ENCODE measurements at places on chromosomes 11 and 22. TPM values are rescaled to one million over a fixed set of nuclear protein-coding genes. Genes with fewer than 3 reads are reported as not detected.

DNA sequence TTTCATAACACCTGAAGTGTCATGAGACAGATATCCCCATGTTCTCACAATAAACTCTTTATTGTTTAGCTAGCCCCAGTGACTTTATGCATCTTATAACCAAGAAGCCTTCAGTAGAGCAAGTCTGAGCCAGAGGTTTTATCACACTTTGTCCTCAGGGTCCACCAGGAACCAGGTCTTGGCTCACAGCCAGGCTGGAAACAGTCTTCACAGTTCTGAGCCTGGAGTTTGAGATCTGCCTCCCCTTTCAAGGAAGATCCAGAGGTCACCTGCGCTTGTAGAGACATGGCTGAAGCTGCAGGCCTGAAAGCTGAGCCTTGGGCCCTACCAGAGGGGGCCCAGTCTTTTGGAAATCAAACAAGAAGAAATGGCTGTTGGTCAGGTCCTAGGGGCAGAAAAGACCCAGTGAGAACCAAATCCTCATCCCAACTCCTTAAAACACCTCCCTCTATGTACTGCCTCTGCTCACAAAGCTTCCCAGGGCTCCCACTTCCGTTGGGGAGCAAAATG lies 3.5 kb downstream of the RRP8 start:
- DNase-seq, result no peak

The MAJIN gene
- 0.97 TPM for total RNA-seq

- no peak for DNase-seq
These were observed 631.6 kb downstream of the BRD1 start for GRCh38 chr22:49196046-49196511.

The OR52A1 gene
- 8.2 TPM for total RNA-seq

The OR51B4 gene
- total RNA-seq, result not detected

- no peak for DNase-seq
These were observed 70.3 kb downstream of the MAML2 start for GRCh38 chr11:96272529-96273222.

The MSANTD2 gene
- 10.3 TPM for total RNA-seq

DNA sequence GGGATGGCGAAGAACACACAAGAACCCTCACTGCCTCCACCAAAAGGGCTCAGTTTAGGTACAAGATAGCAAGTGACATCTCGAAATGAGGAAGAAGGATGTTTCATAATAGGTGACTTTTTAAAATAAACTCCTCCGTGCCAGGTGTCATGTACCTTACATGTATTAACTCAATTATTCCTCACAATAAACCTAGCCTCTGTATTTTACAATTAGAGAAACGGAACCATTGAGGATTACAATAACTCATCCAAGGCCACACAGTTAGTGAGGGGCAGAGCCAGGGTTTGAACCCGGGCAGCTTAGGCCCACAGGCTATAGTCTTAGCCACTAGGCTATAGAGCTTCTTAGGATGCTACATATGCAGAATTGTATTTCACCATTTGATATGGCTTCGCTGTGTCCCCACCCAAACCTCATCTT lies 965 bp upstream of the PAMR1 start:
- DNase-seq, result peak; percentile 51

DNA sequence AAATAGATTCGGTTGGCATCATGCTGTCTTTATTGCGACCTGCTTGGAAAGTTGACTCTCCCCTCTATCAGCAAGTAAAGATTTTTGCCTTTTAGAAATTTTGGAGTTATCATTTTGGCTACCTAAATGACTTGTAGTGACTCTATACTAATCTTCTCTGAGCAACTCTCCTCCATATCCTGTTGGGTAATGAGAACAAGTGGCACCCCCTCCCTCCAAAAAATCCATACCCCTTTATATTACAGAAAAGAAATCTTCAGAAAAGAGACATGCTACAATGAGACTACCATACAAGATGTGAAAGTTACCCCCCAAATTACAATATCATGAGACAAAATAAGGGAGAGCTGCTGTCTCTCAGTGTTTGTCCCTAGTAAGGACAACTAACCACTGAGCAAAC lies 1.2 kb downstream of the JAML start:
- no peak for DNase-seq

DNA sequence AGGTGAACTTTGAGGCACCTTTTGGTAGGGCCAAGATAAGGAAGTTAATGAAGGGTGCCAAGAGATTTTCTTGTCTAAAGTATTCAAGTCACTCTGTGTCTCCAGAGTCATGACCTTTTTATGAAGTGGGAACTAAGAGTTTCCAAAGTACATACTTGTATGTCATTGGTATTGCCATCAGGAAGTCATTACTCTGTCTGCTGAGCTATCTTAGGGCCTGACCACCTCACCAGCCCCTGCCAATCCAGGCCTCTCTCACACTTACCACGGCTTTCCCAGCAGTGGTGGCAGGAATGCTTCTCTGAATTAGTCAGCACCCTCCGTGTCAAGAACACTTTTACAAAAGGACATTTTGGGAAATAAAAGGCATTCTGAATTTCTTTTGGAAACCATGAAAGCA lies 192.8 kb upstream of the MTNR1B start:
- DNase-seq, result no peak

DNA sequence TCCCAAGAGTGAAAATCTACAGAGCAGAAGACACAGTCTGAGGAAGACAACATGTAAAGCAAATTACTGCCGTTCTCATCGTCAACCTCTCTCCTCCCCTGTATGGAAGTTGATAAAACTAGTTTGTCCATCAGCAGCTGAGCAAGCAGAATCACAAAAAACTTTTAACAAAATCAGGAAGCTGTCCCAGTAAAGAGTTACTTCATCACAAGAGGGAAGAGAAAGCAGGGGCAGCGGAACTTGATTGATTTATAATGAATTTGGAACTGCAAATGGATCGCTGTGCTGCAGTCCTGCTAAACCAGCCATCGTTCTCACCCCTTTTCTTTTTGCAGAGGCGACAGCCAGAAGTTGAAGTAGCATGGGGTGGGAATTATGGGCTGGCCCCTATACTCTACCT lies 13.7 kb upstream of the UCP3 start:
- no peak for DNase-seq

- no peak for DNase-seq
These were observed 27.8 kb downstream of the ETS1 start for GRCh38 chr11:128559496-128560103.

DNA sequence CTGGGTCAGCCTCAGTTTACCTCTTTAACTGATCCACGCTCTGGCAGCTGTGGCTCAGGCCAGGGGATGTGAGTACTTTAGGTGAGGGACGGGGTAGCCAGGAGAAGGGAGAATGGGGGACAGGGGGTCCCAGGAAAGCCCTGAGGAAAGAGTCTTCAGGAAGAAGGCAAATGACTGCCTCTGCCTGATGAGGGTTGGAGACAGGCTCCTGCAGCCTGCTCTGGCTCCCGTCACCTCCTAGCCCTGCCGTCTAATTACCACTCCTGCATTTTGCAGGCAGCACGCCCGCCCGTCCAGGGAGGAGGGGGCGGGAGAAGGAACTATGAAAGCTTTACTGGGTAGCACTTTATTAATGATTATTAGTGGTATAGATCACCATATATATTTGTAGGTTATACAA lies 116.6 kb downstream of the CEP164 start:
- DNase-seq, result peak; percentile 61

GRCh38 chr11:94557421-94557820 lies 9.7 kb upstream of the PIWIL4 start:
- DNase-seq, result no peak

GRCh38 chr22:31139866-31140716 lies at the start of gene PLA2G3:
PLA2G3 (minus strand) TSS chr22:31140508; CDS start chr22:31140354, 154 bp downstream.
- peak; percentile 99 for DNase-seq

DNA sequence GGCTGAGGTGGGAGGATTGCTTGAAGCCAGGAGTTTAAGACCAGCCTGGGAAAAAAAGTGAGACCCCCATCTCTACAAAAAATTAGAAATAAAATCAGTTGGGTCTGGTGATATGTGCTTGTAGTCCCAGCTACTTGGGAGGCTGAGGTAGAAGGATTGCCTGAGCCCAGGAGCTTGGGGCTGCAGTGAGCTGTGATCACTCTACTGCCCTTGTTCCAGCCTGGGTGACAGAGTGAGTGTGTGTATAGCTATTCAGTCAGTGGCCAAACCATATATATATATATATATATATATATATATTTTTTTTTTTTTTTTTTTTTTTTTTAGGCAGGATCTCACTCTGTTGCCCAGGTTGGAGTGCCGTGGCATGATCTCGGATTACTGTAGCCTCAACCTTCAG lies 24.5 kb downstream of the ADM start:
- no peak for DNase-seq

DNA sequence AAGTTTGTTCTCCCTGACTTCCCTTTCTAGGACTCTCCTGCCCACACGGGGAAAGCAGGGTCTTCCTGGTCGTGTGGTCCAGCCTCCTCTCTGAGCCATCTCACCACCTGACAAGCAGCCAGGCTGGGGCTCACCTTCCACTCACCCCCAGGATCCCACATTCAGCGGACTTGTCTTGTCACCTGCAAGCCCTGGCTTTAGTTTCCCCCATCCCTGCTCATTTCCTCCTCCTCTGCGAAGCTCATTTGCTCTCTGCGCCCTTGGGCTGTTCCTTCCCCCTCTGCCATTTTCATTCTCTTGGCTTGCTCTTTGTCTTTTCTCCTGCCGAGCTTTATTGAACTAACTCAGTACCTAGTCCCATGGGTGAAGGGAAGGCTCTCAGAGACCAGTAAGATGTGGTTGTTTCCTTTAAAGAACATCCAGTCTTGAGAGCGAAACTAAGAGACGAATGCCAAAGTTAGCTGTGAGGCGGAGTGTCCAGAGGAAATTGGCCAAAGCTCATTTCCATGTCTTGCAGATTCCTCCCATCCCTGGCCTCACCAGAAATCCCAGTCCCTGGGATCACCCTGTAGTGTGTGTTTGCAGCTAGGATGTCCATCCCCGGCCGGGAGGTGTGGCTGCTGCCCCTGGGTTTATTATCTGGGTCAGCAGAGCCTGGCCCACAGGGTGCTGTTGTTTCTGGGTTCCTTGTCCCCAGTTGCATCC lies 2.0 kb downstream of the ST14 start:
- DNase-seq, result no peak

The RCOR2 gene
- total RNA-seq, result 66.8 TPM

GRCh38 chr11:97361812-97362378 lies 972.1 kb downstream of the JRKL start:
- DNase-seq, result no peak

The FZD4 gene
- total RNA-seq, result 4.3 TPM

DNA sequence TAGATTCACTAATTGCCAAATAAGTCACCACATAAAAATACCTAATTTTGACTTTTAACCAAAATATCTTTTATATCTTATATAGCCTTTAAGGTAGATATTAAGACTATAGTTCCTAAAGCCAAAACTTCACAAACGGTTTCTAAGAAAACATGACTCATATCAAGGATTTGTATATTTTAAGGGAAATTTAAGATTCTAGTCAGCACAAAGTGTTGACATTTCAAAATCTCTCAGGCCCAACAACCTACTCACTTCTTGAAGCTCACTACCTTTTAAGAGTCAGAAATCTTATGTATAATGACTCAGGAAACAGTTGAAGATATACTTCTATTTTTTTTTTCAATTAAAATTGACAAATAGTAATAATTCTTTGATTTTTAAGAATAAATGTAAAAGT lies 221.9 kb downstream of the SBF2 start:
- no peak for DNase-seq

- DNase-seq, result no peak
These were observed 3.6 kb downstream of the BCO2 start for GRCh38 chr11:112178936-112179335.

The SAA1 gene
- total RNA-seq, result not detected

DNA sequence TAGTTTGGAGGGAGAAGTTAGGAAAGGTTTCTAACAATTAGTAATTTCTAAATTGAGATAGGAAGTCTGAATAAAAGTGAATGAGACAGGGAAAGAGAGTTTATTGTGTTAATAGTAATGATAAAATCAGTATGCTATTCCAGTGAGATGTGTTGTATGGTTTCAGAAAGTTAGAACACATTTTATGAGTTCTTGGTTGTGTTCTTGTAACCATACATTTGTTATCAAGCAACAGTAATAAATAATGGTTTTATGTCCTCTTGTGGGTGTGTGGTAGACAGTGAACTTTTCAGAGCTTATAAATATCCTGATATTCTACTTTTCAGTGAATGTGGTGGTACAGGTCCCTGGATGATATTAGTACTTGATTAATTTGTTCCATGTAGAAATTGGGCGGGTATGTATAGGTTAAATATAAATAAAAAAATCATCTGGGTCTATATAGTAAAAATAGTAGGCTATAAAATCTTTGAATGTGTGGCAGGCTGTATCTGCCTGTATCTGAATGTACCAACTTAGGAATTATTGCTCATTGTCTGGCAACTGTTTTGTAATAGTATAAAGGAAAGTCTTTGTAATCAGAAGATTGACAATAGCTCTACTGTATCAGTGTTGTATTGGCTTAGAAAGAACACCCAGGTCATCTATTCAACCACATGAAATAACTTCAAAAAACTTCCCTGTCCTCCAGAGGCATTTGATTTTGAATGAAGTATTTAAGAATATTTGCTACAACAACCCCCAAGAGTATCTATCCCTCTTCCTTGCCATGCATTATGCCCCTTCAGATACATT lies 54.8 kb downstream of the UVRAG start:
- DNase-seq, result no peak

The CECR2 gene
- total RNA-seq, result 66.3 TPM

GRCh38 chr11:19342036-19342435 lies 101.3 kb upstream of the E2F8 start:
- DNase-seq, result no peak

DNA sequence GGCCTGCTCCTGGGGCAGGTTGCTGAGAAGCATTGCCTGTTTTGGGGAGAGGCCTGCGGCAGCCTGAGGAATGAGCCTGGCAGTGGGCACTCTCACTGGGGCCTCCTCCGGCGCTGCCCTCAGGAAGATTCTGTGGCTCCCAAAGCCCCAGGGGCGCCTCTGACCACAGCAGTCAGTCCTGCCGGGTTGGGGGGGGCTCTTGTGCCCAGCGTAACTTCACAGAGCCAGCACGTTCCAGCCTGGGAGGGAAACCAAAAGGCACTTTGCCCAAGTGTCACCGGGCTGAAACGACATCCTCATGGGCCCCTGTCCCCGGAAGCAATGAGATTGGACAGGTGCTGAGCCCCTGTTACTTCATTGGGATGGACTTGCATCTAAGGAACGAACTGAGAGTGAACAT lies 4.3 kb upstream of the LRP5 start:
- peak; percentile 45 for DNase-seq

GRCh38 chr11:120909676-120910416 lies 114.1 kb upstream of the TBCEL start:
- DNase-seq, result no peak

The ZNF214 gene
- total RNA-seq, result 1.6 TPM

The EMID1 gene
- 5.6 TPM for total RNA-seq

- DNase-seq, result peak; percentile 56
These were observed 8.3 kb downstream of the SSH3 start for GRCh38 chr11:67311556-67312082.

DNA sequence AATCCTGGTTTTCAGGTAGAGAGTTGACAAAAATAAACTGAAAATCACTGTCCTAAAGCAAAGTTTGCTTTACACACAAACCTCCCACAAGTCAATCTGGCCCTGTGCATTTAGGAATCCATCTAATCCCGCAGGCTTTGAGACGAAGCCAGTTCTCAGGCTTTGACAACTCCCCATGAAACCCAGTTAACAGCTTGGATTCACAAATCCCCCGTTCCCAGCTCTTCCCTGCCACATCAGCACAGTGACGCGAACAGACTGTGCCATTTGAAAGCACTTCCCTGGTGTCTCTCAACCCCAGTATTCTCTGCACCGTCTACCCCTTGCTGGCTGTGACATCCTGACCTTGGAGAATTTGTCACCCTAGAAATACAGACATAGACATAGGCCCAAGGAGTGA lies 117.8 kb downstream of the OPCML start:
- DNase-seq, result no peak

All from H7 (cell line).